Stimulated activated naive CD8-positive, alpha-beta T cell treated with anti-CD3 and anti-CD28 coated beads, Interleukin-15, amount 100 ng/mL, for 72 hours (primary cell): ENCODE measurements at places on chromosomes 3 and 15.
A peak's percentile ranks its signal among the peaks of the same experiment; 100 is the strongest.

DNA sequence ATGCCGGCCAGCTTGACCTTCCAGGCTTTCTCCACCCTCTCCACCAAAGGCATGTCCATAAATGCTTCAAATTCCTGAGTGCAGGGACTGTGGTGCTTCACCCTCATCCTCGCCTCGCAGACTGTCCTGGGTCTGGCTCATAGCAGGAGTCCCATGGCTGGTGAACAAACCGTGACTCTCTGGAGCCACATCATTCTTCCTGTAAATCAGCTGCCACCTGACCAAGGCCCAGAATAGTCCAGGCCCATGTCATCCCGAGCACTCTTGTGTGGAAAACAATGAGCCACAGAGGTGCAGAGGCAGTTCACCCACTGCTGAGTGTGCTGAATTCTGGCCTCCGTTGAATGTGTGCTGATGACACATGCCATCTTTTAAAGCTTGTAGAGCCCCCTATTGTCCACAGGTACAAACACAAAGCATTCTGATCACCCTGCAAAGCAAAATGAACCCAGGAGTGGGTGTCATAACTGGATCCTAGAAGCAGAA, 68.6 kb downstream of the ABHD5 start:
- DNase-seq = no peak

DNA sequence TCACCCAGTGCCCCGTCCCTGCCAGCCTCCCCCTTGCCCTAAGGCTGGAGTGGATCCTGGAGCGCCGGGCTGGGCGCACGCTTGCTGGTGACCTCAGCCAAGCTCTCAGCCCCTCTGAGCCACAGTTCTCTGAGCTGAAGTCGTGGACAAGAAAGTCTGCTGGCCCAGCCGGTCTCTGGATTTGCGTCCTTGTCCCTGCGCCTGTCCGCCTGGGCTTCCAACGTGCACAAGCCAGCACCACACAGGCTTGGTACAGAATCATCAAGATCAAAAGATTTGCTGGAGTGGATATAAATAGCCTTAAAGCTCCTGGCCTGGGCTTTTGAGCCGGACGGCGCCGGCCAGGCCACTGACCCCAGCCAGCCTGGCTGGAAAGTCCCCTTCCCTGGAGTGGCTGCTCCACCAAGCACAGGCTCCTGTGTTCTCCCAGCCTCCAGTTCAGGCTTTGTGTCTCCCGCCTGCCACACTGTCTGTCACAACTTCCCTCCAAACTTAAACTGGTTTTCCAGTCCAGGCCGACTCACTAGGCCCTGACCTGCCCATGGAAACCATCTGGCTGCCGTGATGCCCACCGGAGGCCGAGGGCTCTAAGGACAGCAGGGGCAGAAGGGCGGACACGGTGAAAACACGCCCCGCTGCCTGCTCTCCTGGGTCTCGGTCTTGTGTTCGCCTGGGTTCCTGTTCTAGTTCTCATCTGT, 156.2 kb downstream of the NUP210 start:
- DNase-seq = no peak

DNA sequence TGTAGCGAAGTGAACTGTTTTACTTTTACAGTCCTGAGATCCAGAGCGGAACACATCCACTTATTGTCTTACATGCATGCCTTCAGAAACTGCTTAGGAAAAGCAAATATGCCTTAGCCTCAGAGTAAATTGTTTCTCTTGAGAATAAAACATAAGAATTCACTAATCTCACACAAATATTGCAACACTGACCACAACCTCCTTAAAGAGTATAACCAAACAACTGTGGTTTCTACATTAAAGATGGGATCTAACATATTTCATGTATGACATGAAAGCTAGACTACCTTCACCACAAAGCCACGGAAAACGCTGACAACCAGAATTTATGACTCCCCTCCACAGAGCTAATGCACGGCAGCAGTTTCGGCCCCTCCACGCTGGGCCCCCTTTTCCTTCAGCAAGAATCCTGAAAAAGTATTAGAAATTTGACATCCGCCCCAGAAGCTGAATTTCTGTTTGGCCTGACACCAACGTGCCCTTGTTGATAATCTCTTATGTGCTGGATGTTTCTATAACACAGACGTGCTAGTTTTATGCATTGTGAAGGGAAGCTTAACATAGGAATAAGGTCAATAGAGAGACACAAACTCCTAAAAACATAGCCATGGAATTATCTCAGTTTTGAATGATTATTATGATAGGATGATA, 84.6 kb downstream of the GREM1 start:
- DNase-seq = peak; percentile 44

GRCh38 chr3:71229905-71230657, 353.4 kb downstream of the FOXP1 start:
- no peak for DNase-seq

- no peak for DNase-seq
These were observed 25.5 kb downstream of the CHRD start for GRCh38 chr3:184405075-184406030.

- no peak for DNase-seq
These were observed 269.9 kb upstream of the WNT5A start for GRCh38 chr3:55756976-55757375.

DNA sequence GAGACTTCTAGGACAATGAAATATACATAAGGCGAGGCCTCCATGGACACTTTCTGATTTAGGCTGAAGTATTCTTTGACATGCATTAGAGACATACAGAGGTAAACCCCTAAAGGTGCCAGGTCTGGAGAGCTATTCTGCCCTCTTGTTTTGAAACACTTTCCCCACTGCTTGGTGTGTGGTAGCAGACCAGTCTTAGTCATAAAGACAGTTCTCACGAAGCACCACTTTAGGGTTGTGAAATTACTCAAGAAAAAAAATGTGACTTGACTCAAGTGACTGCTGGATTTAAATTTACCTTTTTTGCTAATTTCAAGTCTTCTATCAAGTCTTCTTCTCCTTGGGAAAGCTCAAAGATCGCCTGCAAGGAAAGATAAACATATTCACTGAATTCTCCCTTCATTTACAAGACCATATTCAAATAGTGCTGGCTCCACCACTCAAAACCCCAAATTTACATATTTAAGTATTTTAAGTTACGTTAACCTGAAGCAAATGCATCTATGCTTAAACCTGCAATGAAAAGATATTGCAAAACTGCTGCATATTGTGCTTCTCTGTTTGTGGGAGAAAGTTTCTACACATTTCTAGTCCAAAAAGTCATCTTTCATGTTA, 48.4 kb downstream of the ARHGEF3 start:
- peak; percentile 72 for DNase-seq

DNA sequence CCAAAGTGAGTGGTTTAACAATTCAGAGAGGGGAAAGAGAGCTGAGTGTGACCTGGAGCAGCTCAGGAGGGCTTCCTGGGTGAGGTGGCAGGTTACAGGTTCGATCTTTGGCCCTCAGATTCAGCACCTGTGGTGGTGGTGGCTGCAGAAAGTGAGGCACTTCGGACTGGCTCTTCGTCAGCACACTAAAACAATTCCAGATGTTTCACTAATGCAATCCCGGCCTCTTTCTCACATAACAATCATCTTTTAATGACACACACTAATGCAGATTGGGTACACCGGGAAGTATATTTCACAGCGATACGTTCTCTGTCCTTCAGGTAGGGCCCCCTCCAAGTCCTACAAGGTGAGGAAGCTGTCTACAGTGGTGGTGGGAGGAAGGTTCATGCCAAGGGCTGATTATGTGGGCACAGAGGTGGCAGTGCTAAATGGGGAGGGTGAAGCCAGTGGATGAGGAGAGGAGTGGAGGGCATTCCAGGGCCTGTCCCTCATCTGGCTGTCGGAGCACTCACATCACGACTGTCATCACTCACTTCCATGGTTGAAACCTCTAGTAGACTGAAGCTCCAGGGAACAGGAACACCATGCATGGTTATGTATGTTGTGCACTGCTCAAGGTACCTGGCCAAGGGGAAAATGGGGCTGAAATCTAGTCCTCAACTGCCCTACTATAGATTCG, 171.1 kb downstream of the RAB11A start:
- DNase-seq = no peak

DNA sequence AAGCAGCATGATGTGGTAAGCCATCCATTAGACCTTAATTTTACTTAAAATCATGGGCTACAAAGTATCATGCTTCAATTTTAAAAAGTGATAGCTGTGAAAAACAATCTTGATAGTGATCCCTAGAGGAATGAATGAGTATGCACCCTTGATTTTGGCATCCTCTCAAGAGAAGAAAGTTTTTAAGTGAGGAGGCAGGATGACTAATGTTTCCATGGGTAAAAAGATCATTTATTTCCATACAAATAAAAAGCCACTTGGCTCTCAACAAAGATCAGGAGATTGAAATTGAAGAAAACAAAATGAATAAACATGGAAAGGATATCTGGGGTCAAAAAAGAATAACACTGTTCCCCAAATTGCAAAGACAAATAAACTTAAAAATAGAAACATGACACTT, 305.4 kb downstream of the MEX3B start:
- DNase-seq = no peak

DNA sequence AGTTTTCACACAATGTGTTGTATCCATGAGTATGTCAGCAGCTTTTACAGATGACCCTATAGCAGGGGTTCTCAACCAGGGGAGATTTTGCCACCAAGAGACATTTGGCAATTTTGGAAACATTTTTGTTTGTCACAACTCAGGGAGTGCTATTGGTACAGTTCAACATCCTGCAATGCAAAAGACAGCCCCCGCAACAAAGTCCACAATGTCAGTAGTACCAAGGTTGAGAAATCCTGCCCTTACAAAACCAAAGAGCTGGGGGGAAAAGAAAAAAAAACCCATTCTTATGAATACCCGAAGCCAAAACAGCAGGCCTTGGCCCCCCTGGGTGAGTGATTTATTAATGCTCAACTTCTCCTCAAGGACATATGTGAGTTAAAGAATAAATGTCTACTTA, 99.1 kb downstream of the LARS2 start:
- DNase-seq = no peak

DNA sequence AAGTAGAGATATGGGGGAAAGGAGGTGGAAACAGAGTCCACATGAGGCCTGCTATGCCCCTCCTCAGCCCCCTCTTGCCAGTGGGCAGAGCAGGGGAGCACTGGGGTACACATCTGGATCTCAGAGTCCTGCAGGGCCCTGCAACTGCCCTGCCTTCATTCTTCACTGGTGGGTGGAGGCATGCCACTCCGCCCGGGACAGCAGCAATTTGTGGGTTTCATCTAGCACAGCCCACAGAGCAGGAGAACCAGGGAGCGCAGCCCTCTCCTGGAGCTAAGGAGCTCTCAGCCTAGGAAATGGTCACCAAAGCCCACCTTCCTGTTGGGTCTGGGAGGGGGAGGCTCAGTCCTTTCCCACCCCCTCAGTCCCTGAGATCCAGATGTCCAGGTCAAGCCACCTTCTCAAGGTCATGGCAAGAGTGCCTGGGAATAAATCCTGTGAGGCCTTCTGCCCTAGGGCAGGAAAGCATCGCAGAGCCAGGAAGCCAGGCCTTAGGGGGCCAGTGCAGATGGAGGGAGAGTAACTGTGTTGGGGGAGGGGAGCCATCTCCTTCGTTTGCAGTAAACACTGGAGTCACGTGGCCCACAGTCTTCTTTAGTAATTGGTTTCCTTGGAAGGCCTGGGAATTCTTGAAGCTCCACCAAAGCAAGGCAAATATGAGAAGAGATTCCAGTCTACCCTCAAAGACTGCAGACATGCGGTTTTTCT, 31.0 kb downstream of the ANP32A start:
- no peak for DNase-seq

GRCh38 chr3:177438596-177439220, 241.4 kb upstream of the TBL1XR1 start:
- DNase-seq = no peak

GRCh38 chr3:49805897-49806701, 3.0 kb downstream of the INKA1 start:
- peak; percentile 23 for DNase-seq

GRCh38 chr3:170752571-170753155, 117.3 kb downstream of the RPL22L1 start:
- DNase-seq = no peak

DNA sequence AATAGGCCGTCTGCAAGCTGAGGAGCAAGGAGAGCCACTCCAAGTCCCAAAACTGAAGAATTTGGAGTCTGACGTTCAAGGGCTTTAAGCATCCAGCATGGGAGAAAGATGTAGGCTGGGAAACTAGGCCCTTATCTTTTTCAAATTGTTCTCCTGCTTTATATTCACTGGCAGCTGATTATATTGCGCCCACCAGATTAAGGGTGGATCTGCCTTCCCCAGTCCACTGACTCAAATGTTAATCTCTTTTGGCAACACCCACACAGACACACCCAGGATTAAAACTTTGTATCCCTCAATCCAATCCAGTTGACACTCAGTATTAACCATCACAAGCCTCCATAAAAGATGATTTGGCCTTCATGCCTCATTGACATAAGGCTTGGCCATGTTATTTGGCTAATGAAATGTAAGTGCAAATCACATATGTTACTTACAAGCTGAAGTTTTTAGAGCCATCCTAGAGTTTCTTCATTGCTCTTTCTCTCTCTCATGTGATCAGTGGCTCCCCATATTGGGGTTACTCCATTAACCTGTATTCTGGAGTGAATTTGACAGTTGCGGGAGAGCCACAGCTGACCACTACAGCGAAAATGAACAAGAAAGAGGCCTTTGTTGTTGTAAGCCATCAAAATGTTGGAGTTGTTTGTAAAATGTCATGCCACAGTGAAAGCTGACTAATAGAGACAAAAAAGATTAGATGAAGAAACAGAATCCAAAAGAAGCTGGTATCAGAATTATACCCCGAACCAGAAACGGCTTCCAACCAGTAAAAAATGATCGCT, 61.7 kb downstream of the GBE1 start:
- no peak for DNase-seq
